Forelimb muscle (tissue), 1 donor: ENCODE measurements at places on chromosomes 1 and 21. TPM values are rescaled to one million over a fixed set of nuclear protein-coding genes. Genes with fewer than 3 reads are reported as not detected.

DNA sequence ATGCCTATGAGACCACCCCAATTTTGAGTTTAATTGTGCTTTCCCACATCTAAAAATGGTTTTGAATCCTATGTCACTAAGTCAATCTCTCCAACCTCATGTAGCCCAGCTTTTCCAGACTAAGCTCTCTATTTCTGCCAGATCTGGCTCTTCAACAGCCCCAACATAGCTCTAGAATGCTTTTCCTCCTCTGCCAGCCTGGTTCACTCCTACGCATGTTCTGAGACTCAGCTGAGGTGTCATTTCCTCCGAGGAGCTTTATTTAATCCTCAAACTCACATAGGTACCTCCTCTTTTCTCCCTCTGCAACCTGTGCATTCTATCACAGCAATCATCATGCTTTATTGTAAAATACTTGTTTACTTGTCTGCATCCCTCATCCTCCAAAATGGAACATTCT is 517.8 kb upstream of the BEND5 start:
- DNase-seq = no peak

DNA sequence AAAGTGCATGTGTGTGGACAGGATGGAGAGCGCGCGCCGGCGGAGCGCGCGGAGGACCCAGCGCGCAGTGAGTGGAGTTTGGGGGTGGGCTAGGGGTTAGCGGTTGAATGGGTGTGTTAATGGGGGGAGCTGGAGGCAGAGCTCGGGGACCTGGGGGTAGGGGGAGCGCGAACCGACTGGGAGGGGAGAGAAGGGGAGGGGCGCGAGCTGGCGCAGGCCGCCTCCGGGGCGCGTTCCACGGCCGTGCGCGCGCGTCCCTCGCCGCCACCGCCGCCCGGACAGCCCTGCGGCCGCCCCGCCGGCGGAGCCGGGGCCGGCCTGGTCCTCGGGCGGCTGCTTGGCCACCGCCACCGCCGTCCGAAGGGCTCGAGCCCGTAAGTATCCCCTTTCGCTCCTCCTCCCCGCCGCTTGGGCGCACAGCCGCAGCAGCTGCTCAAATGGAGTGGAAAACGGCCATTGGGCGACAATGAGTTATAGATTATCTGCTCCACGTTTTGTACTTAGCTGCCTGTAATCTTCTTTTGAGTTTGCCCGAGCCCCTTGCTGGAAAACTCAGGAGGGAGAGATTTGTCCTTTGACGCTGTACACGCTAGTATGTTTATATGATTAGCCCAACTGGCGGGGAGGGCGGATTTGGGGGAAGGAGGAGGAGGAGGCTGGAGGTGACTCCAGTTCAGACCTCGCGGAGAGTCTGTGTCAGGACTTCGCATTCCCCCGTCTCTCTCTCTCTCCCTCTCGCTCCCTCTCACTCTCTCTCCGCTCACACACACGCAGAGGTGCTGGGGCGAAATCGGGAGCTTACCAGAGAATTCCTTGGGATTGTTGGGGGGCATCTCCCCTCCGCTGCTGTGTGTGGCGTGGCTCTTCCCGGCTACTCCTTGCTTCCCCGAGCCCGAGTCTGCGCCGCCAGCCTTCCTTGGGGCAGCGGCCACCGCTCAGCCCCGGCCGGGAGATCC is at the start of gene ADGRL2:
TSS of gene ADGRL2 (plus strand) at position 240 of the 956 bp plus-strand sequence. CDS start 36,051 bp downstream, outside the sequence.
- peak; percentile 87 for DNase-seq

GRCh38 chr1:145689922-145690321 is 17.2 kb downstream of the PDZK1 start:
- no peak for DNase-seq

DNA sequence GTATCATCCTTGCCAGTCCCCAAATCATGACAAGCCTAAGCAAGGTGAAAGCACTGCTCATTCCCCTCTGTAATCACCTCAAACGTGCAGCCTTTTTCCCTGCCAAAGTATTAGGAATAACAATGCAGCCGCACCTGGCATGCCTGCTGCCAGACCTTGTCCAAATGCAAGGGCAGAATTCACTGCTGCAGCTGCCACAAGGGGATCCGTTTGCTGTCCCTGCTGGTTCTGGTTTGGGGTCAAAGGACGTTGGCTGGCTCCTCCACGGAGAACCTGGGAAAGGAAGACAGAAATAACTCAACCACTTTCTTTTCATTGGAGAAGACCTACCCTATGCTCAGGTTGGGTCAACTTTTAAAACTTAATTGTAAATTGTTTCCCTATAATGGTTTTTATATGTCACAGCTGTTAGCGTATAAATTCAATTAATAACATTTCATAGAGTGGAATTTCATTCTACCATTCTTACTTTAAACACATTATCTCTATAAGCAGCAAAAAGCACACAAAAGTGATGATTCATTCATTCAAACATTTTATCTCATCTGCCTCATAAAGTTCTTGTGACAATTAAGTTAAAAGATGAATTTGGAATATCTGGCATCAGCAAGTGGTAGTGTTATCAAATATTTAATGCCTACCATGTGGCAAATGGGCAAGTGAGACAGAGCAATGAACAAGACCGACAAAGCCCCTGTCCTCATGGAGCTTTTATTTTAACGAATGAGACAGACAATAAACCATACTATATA is 59.8 kb upstream of the SDC3 start:
- no peak for DNase-seq

- no peak for DNase-seq
Measured at GRCh38 chr1:229428256-229428655, 5.6 kb downstream of the ACTA1 start.

DNA sequence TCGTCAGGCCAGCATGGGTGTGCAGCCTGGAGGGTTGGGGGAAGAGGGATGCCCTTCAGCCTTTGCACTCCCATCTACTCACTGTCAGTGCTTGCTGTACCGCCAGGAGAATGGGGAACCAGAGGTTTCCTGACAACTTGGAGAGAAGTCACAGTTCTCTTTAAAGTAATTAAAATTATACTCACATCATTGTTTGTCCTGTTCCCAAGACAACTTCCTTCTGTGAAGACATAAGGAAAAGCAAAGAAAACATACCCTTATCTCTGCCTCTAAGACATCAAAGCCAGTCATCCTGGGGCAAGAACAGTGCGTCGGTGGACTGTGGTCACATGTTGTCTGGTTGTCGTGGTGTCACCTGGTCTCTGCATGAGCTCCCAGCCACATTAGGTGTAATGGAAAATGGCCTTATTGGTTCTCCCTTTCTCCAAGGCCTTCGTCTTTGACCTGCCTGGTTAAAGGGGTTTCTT is 17.6 kb downstream of the TRAF5 start:
- no peak for DNase-seq

DNA sequence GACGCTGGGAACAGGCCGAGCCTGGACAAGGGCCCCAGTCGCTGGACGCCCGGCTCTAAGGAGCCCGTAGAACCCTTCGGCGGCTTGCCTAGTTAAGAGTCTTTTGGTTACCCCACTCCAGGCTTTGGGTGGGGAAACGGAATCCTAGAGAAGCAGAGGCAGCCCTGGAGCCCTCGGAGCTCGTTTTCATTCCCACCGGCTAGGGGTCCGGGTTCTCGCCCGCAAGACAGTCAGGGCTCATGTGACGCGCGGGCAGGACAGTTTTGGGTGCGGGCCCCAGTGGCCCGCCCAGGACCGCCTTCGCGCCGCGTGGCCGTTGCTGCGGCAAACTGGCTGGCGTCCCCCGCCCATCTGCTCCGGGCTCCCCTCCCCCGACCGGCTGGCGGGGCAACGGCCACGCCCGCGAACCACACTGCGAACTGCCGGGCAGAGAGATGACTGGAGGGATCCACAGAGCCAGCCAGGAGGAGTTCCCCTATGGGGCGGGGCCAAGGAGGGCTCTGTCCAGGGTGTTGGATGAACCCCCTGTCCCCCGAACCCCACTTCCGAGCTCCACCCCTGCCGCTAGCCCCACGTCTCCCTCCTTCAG is 829 bp upstream of the HES2 start:
- no peak for DNase-seq

DNA sequence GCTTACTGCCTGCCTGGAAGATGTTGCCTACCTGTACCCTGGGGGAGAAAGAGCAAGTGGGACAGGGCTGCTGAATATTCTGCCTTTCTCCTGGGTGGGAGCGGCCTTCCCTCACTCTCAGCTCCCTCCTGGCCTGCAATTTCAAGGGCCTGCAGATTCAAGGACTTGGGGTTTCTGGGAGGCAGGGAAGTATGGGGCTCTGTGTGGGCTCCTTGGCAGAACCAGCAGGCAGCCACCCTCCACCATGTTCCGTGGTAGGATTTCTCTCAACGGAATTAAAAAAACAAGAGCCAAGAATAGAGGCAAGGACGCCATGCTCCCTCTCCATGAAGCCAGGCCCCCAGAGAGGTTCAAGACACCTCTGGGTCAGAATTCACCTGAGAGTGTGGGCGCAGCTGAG is 127.7 kb downstream of the NAV1 start:
- DNase-seq = no peak

The CHRM3 gene
- polyA plus RNA-seq = 1.8 TPM

The CLCN6 gene
- polyA plus RNA-seq = 13.0 TPM

The WLS gene
- polyA plus RNA-seq = 73.4 TPM

The IL19 gene
- polyA plus RNA-seq = not detected

The IQGAP3 gene
- 5.5 TPM for polyA plus RNA-seq
